T-helper 2 cell treated with Interferon-gamma antibody and Interleukin-4, amounts not matched to agents 5 μg/mL and 100 μg/mL, for 36 hours (primary cell): ENCODE measurements at places on chromosomes 7 and 10.

GRCh38 chr7:97506728-97507127 is 225.2 kb upstream of the TAC1 start:
- DNase-seq: no peak

DNA sequence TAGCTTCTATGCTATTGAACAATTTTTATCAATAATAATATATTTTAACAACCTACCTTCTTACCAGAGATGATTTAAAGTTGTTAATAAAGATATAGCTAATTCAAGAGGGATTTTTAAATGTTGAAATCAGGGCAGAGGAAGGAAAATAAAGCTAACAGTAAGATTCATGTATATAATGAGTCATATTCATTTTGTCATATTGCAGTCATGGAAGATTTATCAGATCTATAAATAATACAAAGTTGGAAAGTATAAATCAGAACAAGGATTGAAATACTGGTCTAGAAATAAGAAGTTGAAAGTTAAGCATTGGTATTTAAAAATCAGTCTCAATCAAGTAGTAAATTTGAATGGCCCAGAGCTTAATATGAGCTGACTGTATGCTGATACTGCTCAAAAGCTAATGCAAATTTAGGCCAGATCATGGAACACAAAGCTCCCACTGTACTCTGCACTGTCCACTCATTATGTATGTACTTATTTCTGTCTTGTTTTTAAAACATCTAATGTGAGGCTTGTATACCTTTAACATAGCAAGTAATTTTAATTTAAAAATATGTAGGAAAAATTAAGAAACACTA is 196.9 kb downstream of the ZEB1 start:
- DNase-seq: no peak

DNA sequence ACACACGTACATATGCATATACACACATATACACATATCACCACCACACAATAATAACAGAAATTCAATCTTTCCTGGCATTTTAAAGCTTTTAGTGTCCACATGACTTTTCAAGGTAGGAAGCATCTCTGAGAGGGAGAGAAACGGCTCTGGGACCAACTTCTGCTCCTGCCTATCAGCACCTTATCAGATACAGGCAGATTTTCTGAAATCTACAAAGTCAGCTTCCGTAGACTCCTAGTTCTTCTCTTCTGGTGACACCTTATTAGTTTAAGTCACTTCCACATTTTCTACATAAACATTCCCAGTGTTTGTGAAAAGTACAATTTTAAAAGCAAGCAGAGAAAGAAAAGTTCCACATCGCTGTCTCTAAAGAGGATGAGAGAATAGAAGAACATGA is 74.5 kb downstream of the ZNF22 start:
- DNase-seq: no peak

- no peak for DNase-seq
Measured at GRCh38 chr10:27687326-27687725, 58.3 kb downstream of the MKX start.

DNA sequence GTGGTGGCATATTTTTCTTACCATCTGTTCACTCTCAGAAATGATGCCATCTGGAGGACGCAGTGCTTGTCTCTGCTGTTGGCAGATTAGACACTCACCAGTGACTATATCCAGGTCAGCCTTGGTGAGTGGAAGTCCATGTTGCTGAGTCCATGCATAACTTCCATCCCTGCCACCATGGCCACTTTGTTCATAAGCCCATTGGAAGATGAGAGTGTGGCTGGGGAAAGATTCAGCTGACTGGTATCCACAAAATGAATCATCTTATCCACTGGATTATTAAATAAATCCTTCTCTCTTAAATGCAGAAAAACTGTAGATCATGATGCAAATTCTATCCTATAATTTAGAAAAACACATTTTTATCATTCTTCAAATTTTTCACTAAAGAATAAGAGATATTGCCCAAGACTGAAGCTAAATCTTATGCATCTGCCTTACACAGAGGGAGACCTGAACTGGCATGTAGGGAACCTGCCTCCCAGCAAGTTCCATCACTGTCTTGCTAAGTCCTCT is 726.9 kb downstream of the TNS3 start:
- DNase-seq: no peak

DNA sequence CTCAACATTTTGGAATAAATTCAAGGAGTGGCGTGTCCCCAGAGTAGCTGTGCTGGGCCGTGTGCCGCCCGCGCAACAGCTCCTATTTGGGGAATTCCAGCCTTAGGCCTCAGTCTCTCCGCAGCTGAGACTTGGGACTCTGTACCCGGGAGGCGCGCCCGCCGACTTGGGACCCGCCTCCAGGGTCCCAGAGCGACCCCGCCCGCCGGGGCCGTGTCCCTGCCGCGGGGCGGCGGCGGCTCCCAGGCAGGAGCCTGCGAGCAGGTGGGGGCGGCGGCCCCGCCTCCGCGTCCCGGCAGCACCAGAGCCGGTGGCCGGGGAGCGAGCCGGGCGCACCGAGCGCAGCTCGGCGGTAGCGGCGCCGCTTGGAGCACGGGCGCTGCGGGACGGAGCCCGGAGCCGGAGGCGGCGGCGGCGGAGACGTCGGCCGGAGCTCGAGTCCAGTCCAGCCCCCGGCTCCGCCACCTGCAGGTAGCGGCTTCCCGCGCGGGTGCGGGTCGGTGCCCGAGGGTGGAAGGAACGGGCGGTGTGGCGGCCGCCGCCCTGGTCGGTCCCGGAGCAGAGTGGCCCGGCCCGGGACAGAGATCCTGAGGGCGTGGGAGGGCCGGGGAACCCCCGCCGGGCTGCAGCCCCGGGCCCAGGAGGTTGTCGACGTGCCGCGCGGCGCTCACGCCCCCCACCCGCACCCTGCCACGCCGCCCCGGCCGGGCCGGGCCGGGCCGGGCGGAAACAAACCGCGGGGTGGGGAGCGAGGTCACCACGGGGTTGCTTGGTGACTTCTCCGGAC is at the start of gene WIPF3:
Gene WIPF3 (plus strand): TSS at position 301 of the 787 bp plus-strand sequence. CDS start 28,217 bp downstream, outside the sequence.
- no peak for DNase-seq

DNA sequence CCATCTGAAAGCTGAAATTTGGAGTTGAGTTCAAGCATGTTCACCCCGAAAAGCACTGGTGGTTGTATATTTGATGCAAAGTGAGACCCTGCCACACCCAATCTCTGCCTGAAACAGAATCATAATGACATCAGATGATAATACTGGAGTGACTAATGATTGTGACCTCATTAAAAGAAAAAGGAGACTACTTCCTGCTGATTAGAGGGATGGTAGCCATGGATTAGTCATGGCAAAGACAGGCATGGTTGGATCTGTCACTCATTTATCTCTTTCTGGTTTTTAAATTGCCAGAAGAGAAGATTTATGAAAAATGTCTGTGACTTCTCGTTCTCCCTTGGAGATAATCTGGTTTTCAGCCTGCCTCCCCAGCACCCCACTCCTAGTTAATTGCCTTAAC is 101.2 kb downstream of the BAMBI start:
- DNase-seq: no peak

- no peak for DNase-seq
Measured at GRCh38 chr7:2668401-2668800, 19.6 kb upstream of the AMZ1 start.

DNA sequence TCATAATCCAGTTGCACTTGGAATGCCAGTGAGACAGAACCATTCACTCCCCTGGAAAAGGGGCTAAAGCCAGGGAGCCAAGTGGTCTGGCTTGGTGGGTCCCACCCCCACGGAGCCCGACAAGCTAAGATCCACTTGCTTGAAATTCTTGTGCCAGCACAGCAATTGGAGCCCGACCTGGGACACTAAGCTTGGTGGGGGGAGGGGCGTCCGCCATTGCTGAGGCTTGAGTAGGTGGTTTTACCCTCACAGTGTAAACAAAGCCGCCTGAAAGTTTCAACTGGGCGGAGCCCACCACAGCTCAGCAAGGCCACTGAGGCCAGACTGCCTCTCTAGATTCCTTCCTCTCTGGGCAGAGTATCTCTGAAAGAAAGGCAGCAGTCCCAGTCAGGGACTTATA is 200.7 kb upstream of the NPSR1 start:
- no peak for DNase-seq
